Type B pancreatic cell (in vitro differentiated cells): ENCODE measurements at places on chromosomes 16 and 17.

DNA sequence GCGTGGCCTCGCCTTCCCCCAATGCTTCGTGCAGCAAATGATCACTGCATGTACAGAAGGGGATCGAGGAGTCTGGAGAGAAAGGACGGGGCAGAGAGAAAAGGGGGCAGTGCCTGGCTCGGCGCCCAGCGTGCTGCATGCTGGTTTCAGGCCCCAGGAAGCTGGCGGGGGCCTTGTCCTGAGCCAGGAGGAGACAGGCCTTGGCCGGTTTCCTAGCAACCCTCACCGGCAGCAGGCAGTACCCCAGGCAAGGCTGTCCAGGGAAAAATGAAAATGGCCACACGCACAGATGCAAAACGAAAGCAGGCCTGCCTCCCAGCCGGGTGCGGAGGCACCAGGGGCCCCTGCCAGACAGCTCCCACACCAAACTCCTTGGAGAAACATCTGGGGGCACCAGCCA, 126.3 kb downstream of the ZFHX3 start:
- peak overlapping the region; percentile 67 for H3K27ac ChIP-seq
- H3K4me3 ChIP-seq = peak overlapping the region; percentile 59
- H3K27me3 ChIP-seq = no peaks in the 10 kb centered on the region
- peaks cover 53% of the 10 kb centered on the region for H3K4me1 ChIP-seq

- H3K27me3 ChIP-seq = peaks cover 29% of the 10 kb centered on the region
- no peak overlapping the region for H3K27ac ChIP-seq
- H3K4me3 ChIP-seq = no peak overlapping the region
These were observed 546.2 kb downstream of the WWOX start for GRCh38 chr16:78645657-78646056.

DNA sequence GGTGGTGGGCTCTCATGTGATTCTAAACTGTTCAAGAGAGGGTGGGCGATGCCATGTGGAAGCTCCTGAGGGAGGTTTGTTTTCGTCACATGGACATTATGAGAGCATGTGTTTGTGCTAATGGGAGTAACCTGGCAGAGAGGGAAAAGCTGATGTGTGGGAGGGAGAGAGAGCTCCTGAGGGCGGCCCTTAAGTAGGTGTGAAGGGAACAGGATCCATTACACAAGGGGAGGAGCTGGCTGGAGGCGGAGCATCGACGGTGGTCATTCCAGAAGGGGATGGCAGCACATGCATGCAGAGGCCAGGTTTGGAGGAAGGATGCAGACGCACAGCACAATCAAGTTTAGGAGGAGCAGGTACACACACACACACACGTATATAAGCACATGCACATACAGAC, 197.5 kb downstream of the RPTOR start:
- no peaks in the 10 kb centered on the region for H3K4me1 ChIP-seq
- H3K27ac ChIP-seq = no peak overlapping the region
- H3K4me3 ChIP-seq = no peak overlapping the region
- DNase-seq = no peak
- peaks cover 25% of the 10 kb centered on the region for H3K36me3 ChIP-seq

GRCh38 chr16:69363281-69363717, 11.7 kb upstream of the TMED6 start:
- H3K27ac ChIP-seq = peak overlapping the region; percentile 37
- no peak overlapping the region for H3K4me3 ChIP-seq
- H3K4me1 ChIP-seq = peaks cover 7% of the 10 kb centered on the region

- no peaks in the 10 kb centered on the region for H3K27me3 ChIP-seq
- no peak for DNase-seq
- H3K36me3 ChIP-seq = no peaks in the 10 kb centered on the region
- H3K4me3 ChIP-seq = no peak overlapping the region
- no peaks in the 10 kb centered on the region for H3K4me1 ChIP-seq
These were observed 9.2 kb downstream of the COL1A1 start for GRCh38 chr17:50192144-50192617.

- H3K27ac ChIP-seq = no peak overlapping the region
- no peaks in the 10 kb centered on the region for H3K36me3 ChIP-seq
- no peaks in the 10 kb centered on the region for H3K4me1 ChIP-seq
- H3K27me3 ChIP-seq = no peaks in the 10 kb centered on the region
These were observed 2329.0 kb downstream of the TP53TG3F start for GRCh38 chr16:35788381-35788780.

DNA sequence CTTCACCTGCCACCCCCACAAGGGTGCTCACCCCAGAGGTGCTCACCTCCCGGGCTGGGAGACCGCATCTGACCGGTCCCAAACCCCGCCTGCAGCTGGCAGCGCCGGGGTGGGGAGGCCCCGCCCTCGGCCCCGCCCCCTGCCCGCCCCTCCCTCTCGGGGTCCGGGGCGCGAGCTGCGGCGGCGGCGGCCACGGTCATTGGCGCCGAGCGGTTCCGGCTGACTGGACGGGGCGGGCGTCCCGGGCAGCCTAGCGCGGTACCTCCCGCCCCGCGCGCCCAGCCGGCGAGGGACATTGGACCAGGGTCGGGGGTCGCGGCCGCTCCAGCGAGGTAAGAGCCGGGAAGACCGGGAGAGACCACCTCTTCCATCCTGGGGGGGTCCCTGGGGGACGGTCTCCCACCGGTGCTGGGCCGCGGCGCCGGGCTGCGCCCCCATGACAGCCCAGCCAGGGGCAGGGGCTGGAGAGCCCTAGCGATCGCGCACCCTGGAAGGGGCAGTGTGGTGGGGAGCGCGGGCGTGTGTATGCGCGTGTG, at the start of gene CACNG5:
Gene CACNG5 (plus strand): TSS at position 199 of the 536 bp plus-strand sequence. CDS start 42,216 bp downstream, outside the sequence.
- no peaks in the 10 kb centered on the region for H3K4me1 ChIP-seq
- peaks cover 72% of the 10 kb centered on the region for H3K27me3 ChIP-seq
- peak within 1 kb of the TSS; percentile 41 for H3K4me3 ChIP-seq

GRCh38 chr16:88526906-88527185, 43.4 kb upstream of the ZC3H18 start:
- H3K4me1 ChIP-seq = peaks cover 13% of the 10 kb centered on the region
- no peak overlapping the region for H3K27ac ChIP-seq
- no peaks in the 10 kb centered on the region for H3K36me3 ChIP-seq
- H3K4me3 ChIP-seq = no peak overlapping the region

GRCh38 chr17:77253611-77254051, 112.9 kb downstream of the SEC14L1 start:
- peak overlapping the region; percentile 64 for H3K27ac ChIP-seq
- H3K36me3 ChIP-seq = no peaks in the 10 kb centered on the region
- no peak for DNase-seq
- H3K27me3 ChIP-seq = peaks cover 9% of the 10 kb centered on the region
- H3K4me1 ChIP-seq = peaks cover 24% of the 10 kb centered on the region
- H3K4me3 ChIP-seq = no peak overlapping the region

DNA sequence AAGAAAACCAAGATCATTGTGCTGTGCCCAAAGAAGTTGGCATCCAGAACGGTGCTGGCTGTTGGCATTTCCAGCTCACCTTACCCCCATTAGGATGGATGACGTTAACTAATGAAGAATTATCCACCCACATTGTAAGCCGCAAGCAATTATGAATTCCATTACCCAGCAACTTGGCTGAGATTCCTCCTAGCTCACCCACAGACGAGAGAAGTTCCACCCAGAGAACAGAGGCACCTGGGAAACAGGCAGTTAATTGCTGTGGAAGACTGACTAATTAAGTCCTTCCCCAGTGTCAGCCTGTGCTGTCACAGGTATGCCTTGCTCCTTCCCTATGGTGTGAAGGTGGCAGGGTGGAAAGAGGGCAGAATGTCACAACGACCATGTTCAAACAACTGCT, 456.2 kb upstream of the CDH5 start:
- DNase-seq = no peak
- H3K4me1 ChIP-seq = peaks cover 10% of the 10 kb centered on the region
- no peak overlapping the region for H3K4me3 ChIP-seq
- peaks cover 5% of the 10 kb centered on the region for H3K27me3 ChIP-seq

DNA sequence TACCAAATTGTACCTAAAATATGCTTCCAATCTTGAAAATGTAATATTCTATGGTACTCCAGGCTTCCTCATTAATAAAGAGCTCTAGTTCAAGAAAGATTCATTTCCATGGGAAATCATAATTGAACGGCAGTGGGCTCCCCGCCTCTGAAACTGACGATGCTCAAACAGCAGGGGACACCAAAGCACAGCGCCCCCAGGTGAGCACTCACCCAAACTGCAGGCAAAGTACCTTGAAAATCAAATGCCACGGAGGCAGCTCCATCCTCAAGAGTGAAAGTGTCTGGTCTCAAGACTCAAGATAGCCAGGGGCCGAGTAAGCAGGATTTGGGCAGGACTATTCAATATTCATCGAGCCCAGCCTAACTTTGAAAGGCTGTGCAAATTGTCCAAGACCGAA, 217.4 kb upstream of the TNRC6C start:
- peaks cover 33% of the 10 kb centered on the region for H3K27me3 ChIP-seq
- no peaks in the 10 kb centered on the region for H3K36me3 ChIP-seq
- H3K27ac ChIP-seq = no peak overlapping the region
- peaks cover 12% of the 10 kb centered on the region for H3K4me1 ChIP-seq

DNA sequence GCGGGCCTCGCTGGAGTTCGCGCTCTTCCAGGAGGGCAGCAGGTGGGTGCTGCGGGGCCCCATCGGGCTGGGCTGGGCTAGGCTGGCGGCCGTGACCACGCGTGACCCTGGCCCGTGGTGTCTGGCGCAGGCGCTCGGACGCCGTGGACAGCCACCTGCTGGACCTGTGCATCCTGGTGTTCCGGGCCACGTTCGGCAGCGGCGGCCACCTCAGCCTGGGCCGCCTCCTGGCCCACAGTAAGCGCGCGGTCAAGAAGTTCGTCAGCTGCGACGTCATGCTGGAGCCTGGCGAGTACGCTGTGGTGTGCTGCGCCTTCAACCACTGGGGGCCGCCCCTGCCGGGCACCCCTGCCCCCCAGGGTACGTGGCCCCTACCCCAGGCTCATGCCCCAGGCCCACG, 8.0 kb upstream of the PRR35 start:
- H3K27ac ChIP-seq = no peak overlapping the region
- peaks cover 3% of the 10 kb centered on the region for H3K4me1 ChIP-seq
- H3K36me3 ChIP-seq = no peaks in the 10 kb centered on the region
- H3K4me3 ChIP-seq = no peak overlapping the region
- no peak for DNase-seq

GRCh38 chr17:67974598-67975066, 21.6 kb downstream of the C17orf58 start:
- no peaks in the 10 kb centered on the region for H3K27me3 ChIP-seq
- peaks cover 21% of the 10 kb centered on the region for H3K36me3 ChIP-seq
- no peak overlapping the region for H3K4me3 ChIP-seq
- H3K4me1 ChIP-seq = no peaks in the 10 kb centered on the region

DNA sequence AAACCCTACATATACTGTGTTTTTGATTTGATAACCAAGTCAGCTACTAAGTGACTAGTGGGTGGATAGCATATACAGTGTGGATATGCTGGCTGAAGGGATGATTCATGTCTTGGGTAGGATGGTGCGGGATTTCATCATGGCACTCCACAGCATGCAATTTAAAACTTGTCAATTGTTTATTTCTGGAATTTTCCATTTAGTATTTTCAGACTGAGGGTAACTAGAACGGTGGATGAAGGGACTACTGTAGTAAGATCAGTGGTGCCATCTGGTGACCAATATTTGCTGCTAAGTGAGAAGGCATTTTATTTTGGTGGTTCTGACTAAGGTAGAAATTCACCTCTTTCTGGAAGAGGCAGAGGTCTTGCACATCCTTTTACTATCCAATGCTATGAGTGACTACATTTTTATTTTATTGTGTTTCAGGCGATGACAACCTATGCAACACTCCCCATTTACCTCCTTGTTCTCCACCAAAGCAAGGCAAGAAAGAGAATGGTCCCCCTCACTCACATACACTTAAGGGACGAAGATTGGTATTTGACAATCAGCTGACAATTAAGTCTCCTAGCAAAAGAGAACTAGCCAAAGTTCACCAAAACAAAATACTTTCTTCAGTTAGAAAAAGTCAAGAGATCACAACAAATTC, 3.1 kb downstream of the CDC6 start:
- peaks cover 10% of the 10 kb centered on the region for H3K36me3 ChIP-seq
- H3K4me3 ChIP-seq = peak overlapping the region; percentile 64
- no peaks in the 10 kb centered on the region for H3K27me3 ChIP-seq
- H3K4me1 ChIP-seq = peaks cover 28% of the 10 kb centered on the region
- peak overlapping the region; percentile 53 for H3K27ac ChIP-seq

GRCh38 chr17:1298606-1299005, 19.1 kb downstream of the TRARG1 start:
- H3K27me3 ChIP-seq = peaks cover 20% of the 10 kb centered on the region
- H3K4me3 ChIP-seq = no peak overlapping the region
- no peaks in the 10 kb centered on the region for H3K36me3 ChIP-seq
- H3K4me1 ChIP-seq = no peaks in the 10 kb centered on the region
- H3K27ac ChIP-seq = no peak overlapping the region

- no peak for DNase-seq
- no peaks in the 10 kb centered on the region for H3K27me3 ChIP-seq
- no peaks in the 10 kb centered on the region for H3K36me3 ChIP-seq
- no peaks in the 10 kb centered on the region for H3K4me1 ChIP-seq
These were observed 551.8 kb upstream of the KIF2B start for GRCh38 chr17:53270936-53271335.

DNA sequence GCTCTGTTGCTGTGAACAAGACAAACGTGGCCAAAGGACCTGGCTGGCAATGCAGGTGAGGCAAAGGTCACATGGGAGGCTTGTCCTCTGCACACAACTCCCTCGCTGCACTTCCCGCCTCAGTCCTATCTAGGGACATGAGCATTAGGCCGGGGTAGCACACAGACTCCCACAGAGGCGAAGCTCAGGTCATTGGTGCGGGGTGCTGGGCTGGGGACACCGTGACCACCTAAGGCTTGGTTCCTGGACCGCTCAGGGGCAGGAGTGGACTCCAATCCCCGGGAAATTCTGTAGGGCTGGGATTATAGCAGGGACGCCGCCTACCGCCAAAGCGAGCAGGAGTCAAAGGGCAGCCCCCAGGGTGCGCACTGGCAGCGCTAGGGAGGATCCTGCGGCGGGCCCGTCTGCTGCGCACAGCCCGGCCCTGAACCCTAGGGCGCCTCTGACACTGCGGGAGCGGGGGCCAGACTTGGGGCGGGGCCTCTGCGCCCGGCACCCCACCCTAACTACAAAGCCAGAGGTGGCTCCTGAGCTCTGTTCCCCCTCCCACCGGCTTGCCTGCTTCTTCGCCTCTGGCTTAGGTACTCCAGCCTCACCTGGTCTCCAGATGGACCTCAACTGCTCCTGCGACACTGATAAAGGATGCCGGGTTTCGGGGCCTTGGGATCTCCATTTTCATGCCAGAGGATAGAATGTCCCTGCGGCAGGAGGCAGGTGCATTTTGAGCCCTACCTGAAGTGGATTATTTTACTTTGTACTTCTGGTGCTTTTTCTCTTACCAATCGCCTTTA, 3.9 kb upstream of the MT1B start:
- H3K27me3 ChIP-seq = peaks cover 97% of the 10 kb centered on the region
- H3K4me1 ChIP-seq = no peaks in the 10 kb centered on the region
- no peaks in the 10 kb centered on the region for H3K36me3 ChIP-seq
- DNase-seq = no peak
- no peak overlapping the region for H3K4me3 ChIP-seq

- H3K27me3 ChIP-seq = no peaks in the 10 kb centered on the region
- no peak for DNase-seq
- no peak overlapping the region for H3K4me3 ChIP-seq
These were observed 14.2 kb upstream of the SLC52A1 start for GRCh38 chr17:5049314-5049841.

GRCh38 chr16:85446951-85447692, 166.0 kb upstream of the GSE1 start:
- DNase-seq = no peak
- H3K4me1 ChIP-seq = peaks cover 23% of the 10 kb centered on the region
- H3K36me3 ChIP-seq = no peaks in the 10 kb centered on the region
- peak overlapping the region; percentile 64 for H3K27ac ChIP-seq

GRCh38 chr16:6192984-6193383, 1095.4 kb upstream of the EEF2KMT start:
- no peaks in the 10 kb centered on the region for H3K4me1 ChIP-seq
- H3K36me3 ChIP-seq = no peaks in the 10 kb centered on the region
- H3K4me3 ChIP-seq = no peak overlapping the region
- no peak overlapping the region for H3K27ac ChIP-seq

- H3K36me3 ChIP-seq = no peaks in the 10 kb centered on the region
- H3K4me3 ChIP-seq = no peak overlapping the region
- no peaks in the 10 kb centered on the region for H3K27me3 ChIP-seq
- H3K27ac ChIP-seq = no peak overlapping the region
- DNase-seq = no peak
- no peaks in the 10 kb centered on the region for H3K4me1 ChIP-seq
These were observed 21.9 kb downstream of the CNGB1 start for GRCh38 chr16:57949013-57949412.
